ENCODE measurements at places on chromosomes 7 and 10.

DNA sequence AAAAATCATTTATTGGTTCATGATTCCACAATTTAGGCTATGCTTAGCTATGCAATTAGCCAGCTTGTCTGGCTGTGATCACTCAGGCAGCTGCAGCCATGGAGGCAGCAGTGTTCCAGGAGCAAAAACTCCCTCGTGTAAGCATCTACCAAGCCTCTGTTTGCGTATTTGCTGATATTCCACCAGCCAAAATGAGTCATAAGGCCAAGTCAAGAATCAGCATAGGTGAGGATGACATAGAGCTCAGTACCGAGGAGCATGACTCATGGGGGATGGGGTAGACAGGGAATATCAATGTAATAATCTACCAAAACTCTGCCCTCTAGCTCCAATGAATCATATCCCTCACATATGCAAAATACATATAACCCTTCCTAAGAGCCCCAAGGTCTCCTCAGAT, 63.3 kb downstream of the IMMP2L start:
- DNase-seq = no peak

DNA sequence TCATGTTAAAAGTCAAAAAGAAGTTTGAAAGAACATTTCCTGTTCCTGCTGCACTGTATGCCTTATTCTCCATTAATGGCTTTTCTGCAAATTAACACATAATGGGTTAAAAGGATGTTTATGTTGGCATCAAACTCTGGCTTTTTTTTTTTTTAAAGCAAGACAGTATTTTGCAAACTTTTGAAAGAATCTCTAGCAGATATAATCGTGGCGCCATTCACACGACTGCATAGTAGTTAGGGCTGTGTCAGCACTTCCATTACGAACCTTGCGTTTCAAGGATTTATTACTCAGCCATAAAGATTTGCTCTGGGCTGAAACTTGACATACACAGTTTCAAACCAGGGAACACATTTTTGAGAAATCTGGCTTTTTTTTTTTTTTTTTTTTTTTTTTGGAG, 207.8 kb downstream of the DYNC1I1 start:
- no peak for DNase-seq

GRCh38 chr10:88459530-88459929, 123.6 kb downstream of the RNLS start:
- no peak for DNase-seq

GRCh38 chr10:58299580-58299979, 30.6 kb downstream of the CISD1 start:
- DNase-seq = no peak

DNA sequence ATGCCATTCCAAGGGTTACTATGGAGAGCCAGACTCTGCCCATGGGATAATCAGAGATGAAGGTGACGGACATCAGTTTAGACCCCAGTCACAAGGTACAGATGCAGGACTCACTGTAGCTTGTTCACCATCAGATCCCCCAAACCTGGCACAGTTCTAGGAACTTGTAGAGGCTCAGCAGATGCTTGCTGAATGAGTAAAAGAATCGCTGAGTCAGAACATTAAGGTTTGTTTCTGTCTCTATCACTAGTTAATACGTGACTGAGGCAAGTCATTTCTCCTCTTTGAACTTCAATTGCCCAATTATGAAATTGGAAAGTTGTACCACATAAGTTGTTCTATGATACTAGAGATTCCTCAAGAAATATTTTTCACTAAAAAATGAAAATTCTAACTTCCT, 65.1 kb downstream of the PPP1R3C start:
- DNase-seq = no peak

GRCh38 chr7:148754912-148755311, 56.2 kb downstream of the CUL1 start:
- no peak for DNase-seq

DNA sequence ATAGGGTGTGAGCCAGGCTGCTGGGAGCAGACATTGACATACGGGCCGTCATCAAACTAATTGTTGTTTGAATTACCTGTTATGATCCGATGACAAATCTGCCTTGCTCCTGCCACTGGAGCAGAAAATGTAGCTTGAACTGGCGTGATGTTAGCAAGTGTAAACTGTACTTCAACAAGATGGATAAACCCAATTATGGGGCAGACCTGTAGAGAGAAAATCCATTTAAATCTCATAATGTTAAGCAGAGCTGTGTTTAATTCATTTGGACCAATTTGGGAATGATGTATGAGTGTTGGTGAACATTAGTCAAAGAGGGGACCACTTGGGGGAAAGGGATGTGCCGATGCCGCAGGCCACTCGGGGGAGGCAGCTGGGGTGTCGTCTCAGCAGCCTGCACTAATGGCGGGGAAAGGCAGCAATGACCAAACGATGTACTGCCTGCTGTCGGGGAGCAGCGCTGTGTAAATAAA, 27.4 kb downstream of the TCF7L2 start:
- DNase-seq = no peak

DNA sequence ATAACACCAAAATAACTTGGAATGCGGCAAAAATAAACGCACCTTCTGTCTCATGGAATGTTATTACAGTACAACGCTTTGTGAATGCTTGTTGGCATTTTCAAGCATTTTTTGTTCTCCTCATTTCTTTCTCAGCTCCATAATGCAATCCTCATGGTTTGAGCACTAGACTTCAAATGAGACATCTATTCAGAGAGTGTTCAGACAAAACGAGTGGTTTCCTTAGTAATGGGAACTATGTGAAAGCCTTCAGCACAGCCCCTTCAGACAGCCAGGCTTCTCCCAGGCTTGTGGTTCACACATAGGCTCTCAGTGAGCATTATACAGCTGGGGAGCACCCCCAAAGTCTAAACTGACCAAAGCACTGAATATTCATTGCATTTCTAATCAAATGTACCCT, 8.6 kb upstream of the LRRN3 start:
- DNase-seq = no peak

- DNase-seq = no peak
Measured at GRCh38 chr10:48567346-48567745, 37.5 kb downstream of the ARHGAP22 start.

DNA sequence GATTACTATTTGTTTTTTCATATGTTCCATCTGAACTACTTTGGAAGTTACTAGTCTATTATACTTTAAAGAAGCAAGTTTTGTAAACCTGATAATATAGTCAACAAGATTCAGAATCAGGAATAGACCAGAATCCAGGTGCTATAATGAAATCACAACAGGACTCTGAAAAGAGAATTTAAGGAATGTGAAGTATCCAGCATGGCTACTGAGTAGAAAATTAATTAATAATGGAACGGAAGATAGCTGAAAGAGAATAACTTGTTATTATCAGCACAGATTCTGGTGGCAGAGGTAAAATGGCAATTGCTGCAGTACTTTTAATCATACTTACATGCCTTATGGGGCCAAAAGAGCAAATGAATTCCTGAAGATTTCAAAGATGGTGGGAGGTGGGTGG, 43.1 kb upstream of the CHCHD3 start:
- DNase-seq = no peak

GRCh38 chr10:24897326-24897926, 55.0 kb downstream of the PRTFDC1 start:
- no peak for DNase-seq

DNA sequence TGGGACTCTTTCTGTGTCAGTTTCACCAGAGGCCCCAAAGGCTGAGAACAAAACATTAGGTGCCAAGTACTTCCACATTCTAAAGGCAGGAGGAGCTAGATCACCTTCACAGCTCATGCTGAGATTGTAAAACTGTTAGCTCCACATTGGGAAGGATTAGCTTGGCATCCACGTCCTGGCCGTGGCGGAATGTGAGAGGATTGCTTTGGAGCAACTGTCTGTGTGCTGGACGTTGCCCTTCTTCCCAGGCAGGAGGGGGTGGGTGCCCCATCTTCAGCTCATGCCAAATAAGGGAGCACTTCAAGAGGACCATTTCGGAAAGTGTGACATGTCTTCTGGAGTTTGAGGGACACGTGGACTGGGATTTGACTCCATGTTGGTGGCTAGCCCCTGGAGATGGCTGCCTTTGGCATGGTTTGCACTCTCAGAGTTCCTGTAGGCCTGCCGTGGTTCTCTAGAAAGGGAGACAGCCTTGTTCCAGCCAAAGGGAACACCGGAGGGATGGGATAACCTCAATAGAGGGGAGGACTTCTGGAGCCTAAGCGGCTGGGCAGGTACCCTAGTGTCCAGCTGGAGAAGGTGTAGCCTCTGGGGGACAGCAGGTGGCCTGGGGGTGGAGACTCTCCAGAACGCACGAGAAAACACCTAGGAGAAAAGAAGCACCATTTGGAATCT, 19.9 kb upstream of the FMC1 start:
- DNase-seq = no peak

DNA sequence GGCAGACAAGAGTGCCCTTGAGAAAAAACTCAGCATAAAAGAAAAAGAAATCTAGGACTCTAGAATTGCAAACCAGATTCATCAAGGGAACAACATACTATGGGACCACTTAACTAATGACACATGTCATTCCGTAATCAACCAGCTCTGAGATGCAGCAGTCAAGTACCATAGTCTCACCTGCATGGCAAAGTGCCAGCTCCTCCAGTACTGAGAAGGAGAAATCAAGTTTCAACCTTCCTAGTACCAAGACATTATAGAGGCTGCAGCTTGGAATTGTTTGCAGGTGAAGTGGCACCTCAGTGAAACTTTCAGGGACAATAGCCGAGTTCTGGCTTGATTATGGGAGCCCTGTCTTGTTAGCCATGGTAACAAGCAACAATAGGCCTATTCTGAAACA, 11.5 kb downstream of the STEAP1 start:
- no peak for DNase-seq

GRCh38 chr10:114406455-114406854, 2.2 kb upstream of the AFAP1L2 start:
- DNase-seq = no peak

DNA sequence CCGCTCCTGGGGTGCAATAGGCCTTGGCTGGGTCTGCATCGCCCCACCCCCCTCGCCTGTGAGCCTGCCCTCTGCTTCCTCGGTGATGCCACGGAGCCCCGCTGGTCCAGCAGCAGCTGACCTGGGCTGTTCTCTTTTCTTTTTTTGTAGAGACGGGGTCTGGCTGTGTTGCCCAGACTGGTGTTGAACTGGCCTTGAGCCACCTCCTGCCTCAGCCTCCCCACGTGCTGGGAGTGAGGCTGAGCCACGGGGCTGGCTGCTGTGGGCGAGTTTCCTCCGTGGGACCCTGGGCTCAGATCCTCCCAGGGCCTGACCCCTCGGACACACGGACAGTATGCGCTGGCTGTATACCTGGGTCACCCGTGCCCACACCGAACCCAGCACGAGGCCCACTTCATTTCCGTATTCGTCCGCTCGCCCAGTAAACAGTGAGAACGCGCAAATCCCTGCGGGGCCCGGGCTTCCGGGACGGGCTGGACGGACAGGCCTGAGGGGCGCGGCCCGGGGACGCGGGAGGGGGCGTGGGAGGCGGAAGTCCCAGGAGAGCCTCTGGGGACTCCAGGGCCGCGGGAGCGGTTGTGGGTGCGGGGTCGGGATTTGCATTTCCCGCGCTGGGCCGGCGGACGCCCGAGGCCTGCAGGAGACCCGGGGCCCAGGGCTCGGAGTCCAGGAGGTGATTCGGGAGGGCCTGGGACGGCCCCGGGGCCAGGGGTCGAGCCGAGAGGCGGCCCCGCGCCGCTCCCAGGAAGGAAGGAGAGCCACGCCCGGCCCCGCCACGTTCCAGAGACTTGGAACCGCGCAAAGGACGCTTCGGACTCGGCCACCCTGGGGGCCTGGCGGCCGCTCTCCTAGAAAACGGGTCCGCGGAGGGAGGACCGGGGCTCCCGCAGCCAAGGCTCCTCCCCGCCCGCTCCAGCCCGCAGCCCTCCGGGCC, 57.7 kb upstream of the DNAJB6 start:
- no peak for DNase-seq

DNA sequence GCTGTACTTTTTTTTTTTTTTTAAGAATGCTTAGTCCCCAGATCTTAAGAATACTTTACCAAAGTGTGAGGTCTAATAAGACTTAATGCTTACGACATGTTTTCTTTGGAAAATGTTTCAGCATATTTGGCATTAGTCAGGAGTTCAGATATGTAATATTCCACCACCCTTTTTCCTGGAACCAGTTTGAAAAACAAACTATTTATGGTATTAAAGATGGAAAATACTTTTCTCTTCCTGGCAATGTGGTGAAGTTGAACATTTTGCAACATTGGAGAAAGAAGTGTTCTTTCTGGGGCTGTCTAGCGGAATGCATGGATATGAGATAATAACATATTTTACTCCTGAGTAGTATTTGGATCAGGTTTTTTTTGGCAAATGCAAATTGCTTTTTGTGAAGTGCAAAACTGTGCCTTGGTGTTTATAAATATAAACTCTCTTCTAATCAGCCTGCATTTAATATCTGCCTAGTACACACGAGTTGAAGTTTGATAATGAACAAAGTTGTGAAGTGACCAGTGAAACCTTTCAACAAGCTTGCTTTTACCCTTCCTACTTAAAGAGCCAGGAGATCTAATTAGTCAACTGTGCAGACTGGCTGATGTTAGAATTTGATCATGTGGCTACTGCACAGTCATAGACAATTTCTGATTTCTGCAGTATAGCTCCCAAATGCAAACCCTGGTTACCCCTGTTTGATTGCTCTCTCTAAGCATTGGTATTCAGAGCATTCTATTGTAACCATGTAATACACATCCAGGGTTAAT, 20.9 kb downstream of the MAP3K8 start:
- no peak for DNase-seq

DNA sequence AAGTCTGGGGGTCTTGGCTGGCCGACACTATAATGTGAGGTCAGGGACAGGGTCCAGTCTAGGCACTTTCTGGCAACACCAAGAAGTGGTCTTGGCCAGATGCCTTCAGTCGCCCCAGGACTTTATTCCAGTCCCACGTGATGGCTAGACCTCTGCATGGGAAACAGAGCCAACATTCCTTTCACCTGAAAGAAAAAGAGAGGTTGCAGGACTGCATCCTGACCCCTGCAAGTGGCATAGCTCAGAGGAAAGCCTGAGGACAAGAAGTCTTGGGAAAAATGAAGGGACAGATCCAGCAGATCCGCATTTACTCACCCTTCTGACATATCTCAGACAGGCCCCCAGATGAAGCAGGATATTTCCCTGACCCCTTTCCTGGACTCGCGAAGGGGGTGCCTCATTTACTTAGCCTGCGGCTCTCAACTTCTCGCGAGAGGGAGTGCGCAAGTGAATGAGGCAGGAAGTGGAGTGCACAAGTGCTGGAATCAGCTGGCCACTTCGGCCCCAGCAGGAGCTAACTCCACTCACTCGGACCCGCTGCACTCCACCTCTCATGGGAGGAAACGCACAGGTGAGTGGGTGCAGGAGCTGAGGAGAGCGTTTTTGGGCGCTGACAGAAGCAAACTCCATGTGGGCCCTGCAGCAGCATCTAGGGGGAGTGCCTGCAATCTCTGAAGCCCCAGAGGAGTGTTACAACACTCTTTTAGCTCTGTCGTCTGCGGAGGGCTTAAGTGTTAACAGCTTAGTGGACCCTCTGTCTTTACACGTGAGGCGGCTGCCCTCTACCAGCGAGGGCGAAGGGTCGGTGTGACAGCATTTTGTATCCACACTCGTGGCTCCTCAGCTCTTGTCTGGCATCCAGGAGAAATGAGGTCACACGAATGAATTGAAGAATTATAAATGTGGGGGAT, 916.2 kb upstream of the GHITM start:
- no peak for DNase-seq
